NCI-H1694 (cell line): ENCODE measurements at places on chromosomes 2 and 18.

GRCh38 chr2:165562233-165562632, 92.7 kb downstream of the CSRNP3 start:
- DNase-seq: no peak

GRCh38 chr2:98140210-98140609, 53.2 kb downstream of the VWA3B start:
- DNase-seq: no peak

DNA sequence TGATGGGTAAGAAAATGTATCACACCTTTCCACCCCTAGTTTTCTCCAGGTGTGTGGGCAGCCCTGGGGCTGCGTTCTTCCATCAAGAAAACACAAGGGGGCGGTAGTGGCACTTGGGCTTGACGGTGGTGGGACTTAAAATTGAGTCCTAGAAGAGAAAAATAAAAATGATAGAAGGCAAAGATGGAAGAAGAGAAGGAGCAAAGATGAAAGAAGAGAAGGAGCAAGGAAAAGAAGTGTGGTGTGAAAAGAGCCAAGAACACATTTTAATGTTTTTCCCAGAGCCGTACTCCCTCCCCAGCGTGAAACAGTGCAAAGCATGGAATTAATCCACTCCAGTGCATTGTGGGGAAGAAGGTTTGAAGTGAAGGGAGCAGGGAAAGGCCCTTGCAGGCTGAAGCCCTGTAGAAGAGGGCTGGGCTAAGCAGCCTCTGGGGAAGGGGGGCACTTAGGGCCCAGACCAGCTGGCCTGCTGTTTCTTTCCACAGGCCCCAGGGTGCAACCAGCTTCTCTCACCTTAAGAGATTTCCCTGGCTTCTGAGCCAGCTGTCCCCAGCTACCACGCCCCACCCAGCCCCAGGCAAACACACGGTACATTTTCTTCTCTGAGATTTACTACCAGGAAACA, 256.8 kb downstream of the RNF152 start:
- DNase-seq: peak; percentile 38

DNA sequence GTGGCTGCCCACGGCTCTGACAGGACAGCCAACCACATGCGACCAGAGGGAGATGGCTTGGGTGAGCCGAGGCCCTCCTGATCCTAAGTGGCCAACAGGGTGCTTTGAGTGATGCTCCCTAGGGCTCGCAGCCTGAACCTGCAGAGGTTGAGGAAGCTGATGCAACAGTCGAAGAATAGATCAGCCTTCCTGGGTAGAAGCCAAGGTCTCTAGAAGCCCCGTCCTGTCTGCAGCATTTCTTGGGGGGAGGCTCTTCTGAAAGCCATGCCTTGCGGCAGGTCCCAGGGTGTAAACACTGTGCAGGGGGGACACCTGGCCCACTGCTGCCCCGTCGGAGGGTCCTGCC, 136.4 kb downstream of the HDAC4 start:
- no peak for DNase-seq

DNA sequence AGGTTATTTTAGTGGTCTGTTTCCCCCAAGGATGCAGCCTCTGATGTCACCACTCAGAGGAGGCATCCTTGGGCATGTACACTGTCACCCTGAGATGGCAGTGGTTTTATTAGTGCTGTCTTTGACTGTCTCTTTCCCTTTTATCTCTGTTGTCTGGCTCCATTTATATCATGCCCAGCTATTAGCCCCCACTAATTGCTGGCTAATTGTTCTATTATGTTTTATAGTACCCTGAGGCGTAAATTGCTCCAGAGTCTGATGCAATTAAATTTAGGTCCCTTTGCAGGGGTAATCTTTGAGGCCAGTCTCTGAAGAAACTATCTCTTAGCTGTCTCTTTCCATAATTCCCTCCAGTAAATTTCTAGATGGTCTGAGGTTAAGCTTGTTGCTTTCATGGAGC, 301.0 kb upstream of the KLHL29 start:
- no peak for DNase-seq

- no peak for DNase-seq
These were observed 737.8 kb upstream of the HS6ST1 start for GRCh38 chr2:129056309-129056958.

DNA sequence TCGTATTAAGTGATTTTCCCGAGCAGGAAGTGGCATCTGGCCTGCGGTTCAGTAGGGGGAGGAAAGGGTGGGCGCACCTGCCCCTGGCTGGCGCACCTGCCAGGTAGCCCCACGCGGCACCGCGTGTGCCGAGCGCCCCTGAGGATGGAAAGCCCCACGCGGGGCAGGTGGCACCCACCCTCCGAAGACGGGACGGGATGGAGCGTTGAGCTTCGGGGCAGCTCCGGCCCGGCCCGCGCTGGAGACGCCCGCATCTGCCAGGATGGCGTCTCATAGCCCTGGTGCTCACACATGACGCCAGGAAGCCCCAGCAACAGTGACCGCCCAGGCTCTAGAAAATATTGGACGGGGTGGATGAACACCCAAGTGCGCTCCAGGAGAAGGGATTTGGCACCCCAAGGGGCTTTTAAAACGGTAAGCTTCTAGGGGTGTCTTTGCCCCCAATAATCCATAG, 2.5 kb upstream of the NFATC1 start:
- no peak for DNase-seq

DNA sequence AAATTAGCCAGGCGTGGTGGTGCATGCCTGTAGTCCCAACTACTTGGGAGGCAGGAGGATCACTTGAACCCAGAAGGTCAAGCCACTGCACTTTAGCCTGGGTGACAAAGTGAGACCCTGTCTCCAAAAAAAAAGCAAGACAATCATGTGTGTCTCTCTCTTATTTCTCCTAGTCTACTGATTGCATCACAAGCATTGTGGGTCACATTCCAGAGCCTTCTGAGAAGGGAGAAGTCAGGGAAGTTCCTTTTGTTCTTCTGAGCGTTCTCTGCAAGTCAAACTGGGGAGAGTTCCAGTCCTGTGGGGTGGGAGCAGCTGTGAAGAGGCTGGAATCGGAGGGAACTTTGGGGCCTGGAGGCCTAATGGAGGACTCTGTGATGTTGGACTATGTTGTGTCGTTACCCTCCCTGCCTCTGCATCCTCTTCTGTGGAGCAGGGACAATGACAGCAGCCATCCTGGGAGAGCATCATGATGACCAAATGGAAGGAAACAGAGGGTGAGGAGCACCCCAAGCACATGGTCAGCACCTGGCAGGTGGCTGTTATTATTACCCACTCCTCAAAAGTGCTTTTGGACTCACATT, 115.4 kb downstream of the MRO start:
- no peak for DNase-seq

GRCh38 chr2:160813506-160813858, 319.9 kb upstream of the RBMS1 start:
- DNase-seq: no peak

DNA sequence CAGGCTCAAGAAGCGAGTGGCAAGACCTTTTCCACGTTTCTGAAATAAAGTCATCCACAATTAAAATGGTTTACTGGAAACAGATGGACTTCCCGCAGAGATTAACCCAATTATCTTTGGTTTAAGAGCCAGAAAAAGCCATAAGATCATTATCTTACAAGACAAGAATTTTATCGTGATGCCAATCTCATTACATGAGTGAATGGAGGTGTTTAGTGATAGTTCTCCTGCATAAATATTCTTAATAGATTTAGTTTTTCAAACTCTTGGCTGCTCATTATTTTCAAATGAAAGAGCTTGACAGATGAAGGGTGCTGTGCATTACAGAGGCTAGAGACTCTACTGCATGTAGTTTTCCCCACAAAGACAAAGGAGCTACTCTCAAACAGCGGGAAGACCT, 1028.4 kb upstream of the PIK3C3 start:
- no peak for DNase-seq

- no peak for DNase-seq
These were observed 127.1 kb downstream of the SH3RF3 start for GRCh38 chr2:109256111-109256510.

GRCh38 chr2:239380831-239381708, 19.8 kb downstream of the HDAC4 start:
- no peak for DNase-seq

- DNase-seq: no peak
These were observed 178.5 kb downstream of the THADA start for GRCh38 chr2:43417300-43417699.

- DNase-seq: no peak
These were observed 7.9 kb downstream of the INPP4A start for GRCh38 chr2:98452396-98453027.
